Stimulated activated CD4-positive, alpha-beta T cell treated with anti-CD3 and anti-CD28 coated beads, TNF-alpha, amount 100 ng/mL, for 24 hours (primary cell): ENCODE measurements at places on chromosomes 2 and 18.

DNA sequence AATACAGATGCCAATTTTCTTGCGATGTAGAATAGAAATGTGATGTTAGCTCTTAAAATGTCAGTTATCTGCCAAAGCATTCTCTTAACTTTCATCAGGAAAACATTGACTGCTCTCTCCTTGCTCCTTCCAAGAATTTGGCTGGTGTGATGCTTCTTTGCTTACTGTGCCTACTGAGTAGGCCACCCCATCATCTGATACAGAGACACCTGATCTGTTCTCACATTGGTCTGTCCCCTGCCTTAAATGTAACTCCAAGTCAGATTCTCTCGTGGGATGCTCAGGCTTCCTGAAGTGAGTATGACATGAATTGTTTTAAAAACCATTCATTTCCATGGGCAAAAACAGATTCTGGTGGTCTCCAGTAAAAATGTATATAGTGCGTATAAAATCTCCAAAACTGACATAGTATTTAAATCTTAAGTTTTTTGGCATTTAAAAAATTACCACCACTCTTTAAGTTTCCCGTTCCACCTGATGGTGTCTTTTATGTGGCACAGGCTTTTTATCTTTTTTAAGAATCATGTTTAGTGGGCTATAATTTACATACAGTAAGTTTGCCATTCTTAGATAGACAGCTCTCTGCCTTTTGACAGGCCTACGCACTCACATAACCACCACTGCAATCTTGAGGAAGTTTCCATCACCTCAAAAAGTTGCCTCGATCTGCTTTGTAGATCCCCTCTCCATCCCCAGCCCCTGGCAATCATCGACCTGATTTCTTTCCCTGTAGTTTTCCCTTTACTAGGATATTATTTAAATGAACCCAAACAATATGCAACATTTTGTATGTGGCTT is 36.6 kb downstream of the UBE2F start:
- DNase-seq: no peak

DNA sequence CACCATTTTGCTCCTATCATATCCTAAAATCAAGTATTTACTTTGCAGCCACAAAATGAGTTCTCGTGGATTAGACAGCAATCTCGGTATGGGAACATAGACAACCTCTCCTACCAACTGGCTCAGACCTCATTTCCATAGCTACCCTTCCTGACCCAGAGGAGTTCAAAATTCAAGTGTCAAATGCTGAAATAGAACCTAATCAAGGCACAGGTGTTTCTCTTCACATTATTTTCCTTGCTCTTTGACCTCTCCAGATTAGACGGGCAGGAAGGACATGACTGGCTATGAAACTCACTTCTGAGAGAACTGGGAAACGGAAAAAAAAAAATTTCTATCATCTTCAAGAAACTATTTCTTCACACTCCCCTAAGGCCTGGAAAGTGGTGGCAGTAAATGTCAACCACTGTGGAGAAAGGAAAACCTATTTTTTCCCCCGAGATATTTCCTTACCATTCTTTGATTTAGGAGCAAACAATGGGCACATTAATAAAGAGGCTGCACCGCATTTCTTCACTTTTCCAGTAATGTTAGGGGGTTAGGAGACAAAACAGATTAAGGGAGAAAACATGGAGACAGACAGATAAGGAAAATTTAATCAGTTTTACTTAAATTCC is 63.6 kb upstream of the DTNB start:
- no peak for DNase-seq

- no peak for DNase-seq
These were observed 27.9 kb downstream of the RMND5A start for GRCh38 chr2:86747711-86748639.

DNA sequence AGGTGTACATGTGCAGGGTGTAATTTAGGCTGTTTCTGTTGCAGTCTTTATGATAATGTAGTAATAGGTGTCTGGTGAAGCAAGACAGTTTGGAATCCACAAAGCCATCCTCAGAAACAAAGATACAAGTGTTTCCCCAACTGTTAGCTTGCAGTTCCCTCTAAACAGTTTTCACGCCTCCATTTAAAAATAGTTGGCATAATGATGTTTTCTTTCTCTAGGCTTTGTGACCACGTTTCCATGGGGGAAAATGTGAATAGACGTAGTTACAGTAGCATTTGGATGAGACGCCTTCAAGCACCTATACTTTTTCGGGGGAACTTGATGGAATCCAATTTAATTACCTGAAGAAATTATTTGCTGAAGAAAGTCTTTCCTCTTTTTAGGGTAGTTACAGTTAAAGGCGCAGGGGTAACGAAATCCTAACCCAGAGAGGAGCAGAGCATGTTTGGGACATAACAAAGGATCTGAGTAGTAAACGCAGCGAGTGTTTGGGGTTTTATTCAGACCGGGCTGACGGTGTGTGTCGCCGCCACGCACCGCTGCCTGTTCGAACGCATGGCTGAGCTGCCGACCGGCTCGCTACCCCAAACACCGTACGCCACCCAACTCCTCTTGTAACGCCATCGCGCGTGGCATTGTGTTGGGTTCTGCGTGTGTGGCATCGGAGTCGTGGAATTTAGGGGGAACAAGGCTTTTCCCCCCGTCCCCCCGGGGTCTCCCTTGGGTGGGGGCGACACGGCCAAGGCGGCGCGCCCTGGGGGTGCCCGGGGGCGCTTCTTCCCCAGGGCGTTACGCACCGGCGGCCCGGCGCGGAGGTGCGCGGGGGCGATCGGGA is 681 bp upstream of the NRP2 start:
- no peak for DNase-seq

- no peak for DNase-seq
These were observed 38.4 kb upstream of the PPP1R1C start for GRCh38 chr2:181947273-181947672.

GRCh38 chr2:183035954-183036669 is 2.1 kb downstream of the NCKAP1 start:
- no peak for DNase-seq

- DNase-seq: no peak
These were observed 286.8 kb upstream of the RAB12 start for GRCh38 chr18:8322486-8322885.

DNA sequence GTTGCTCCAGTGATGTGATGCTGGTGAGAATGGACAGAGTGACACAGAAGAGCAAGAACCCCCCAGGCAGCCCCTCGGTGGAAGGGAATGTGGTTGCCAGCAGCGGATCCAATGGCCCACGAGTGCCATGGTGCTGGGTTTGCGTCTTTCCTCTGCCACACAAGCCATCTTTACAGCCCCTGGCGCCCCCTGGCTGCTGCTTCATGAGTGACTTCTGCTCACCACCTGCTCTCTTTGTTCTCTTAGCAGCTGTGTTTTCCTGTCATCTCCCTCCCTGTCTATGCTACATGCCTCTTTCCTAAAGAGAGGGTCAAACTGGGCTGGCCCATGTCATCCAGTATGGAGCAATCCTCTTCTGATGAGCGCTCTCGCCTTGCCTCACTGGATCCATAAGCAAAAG is 300.0 kb upstream of the SMIM21 start:
- DNase-seq: no peak

DNA sequence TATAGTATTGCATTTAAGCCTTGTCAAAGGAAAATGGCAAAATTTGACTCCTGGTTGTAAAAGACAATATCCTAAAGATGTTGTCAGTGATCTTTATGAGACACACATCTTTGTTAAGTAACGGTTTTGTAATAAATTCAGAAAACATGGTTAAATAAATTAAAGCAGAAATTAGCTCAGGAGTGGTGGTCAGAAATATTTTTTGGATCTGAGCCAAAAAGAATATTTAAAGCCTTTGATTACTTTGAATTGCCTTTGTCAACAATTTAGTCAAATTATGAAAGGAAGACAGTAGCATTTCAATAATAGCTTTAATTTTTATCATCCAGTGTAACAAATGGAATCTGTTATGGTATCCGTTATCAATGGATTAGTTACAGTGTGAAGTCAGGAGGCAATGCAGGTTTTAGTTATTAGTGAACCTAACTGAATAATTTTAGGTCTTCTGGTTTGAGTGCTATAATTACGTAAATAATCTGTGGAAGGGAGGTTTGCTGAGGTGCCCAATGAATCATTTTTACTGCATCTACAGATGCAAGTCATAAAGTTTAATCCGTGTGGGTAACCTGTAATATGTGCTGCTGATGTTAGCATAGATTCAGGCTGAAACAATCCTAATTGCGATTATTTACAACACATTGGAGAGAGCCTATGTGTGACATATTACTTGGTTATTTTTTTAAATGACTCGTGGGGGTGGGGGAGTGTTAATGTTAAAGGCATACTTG is 42.7 kb downstream of the SMAD4 start:
- DNase-seq: no peak

- no peak for DNase-seq
These were observed 10.6 kb downstream of the CFAP210 start for GRCh38 chr2:169683425-169684134.

GRCh38 chr2:74537140-74537539 is 7.4 kb downstream of the HTRA2 start:
- DNase-seq: no peak

DNA sequence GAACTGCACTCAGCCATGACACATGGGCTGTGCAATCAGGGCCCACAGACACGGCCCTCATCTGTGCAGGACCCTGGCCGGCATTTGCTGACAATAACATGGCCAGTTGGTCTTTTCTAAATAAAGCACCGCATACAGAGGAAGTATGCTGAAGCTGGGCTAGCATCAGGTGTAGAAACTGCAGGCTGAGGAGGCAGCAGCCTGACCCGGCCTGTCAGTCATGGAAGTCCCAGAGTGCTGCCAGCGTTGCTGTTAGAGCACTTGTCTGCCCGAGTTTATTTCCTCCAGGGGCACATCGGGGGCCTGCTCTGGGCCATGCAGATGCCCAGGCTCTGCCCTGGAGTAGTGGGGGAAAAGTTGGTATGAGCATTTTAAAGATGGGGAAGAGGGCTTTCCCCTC is 4.1 kb upstream of the PTPN18 start:
- no peak for DNase-seq

DNA sequence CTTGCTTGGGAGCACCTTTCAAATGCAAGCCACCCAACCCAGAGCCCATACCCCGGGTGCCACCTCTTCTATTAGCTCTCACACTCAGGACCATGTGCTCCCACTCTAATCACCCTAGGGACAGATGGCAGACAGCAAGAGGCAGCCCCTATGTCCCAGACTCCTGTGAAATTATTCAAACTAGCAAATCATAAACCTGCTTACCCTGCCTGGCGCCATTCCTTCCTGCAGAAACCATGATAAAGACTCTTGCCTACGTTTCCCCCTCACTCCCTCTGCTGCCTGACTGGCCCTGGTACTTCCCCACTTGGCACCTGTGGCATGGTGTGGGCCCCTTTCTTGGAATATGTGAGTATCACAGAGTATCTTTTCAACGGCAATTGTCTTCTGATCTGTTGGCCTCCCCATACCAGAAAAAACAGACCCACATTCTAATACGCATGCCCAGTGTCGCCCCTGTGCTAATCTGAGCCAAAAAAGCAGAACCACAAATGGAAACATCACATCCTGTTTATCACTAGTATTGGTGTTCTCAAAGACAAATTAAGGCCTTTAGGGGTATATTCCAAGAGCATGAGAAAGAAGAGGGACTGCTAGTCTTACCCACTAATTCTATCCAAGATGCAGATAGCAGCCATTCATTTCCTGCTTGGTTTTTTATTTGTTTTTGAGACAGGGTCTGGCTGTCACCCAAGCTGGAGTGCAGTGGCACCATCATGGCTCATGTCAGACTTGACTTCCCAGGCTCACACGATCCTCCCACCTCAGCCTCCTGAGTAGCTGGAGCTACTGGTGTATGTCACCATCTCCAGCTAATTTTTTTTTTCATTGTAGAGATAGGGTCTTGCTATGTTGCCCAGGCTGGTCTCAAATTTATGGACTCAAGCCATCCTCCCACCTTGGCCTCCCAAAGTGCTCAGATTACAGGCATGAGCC is 44.1 kb upstream of the TTC39C start:
- DNase-seq: no peak

GRCh38 chr18:63025251-63026090 is 294.1 kb downstream of the BCL2 start:
- DNase-seq: no peak

DNA sequence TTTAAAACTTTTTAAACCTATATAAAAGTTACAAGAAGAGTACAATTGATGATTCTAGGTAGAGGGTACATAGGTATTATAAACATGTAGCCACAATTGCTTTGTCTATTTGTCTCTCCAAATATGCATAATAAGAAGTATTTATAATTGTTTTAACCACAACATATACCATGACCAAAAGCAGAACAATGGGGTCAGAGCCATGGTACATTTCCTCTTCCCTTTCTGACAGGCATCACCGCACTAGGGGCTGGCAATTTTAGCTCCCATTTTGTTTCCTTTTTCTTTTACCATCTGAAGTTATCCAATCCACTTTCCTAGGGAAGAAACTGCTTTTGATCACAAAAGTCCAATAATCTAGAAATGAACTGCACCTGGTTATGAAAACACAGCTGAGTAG is 49.3 kb downstream of the TMX3 start:
- no peak for DNase-seq

- DNase-seq: no peak
These were observed 80.2 kb upstream of the DNMT3A start for GRCh38 chr2:25421820-25422411.

DNA sequence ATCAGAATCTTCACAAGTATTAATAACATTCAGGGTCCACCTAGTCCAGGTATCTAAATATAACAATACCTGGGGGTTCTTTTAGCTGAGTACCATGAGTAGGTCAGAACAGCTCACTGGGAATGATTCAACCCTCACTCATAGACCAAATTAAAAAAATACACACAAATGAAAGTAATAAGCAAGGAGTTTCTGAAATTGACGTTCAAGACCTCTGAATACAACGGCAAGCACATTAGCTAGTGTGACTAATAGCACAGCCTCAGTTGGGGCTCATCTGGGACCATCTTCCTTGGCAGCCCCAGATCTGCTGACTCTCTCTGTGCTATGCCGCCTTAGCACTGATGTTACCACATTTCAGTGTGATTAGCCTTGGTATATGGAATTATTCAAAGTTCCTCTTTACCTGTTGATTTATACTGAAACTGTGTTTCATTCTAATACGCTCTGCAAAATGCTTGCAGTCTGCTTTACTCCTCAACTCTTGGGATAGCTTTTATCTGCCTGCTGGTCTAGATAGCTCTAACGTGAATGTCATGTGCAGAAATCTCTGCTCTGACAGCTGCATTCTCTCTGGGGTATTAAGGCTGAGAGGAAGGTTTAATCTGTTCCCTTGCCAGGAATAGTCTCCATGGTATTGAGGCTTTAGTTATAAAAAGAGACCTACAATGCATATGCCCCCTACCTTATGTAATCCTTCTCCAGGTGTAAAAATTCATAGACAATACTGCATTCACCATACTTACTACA is 153.3 kb downstream of the METTL4 start:
- no peak for DNase-seq

GRCh38 chr2:224202281-224202865 is 163.3 kb upstream of the SERPINE2 start:
- no peak for DNase-seq

- no peak for DNase-seq
These were observed 14.9 kb downstream of the KIAA1328 start for GRCh38 chr18:36843784-36844183.
